ENCODE measurements at places on chromosomes 3 and 15.
A peak's percentile ranks its signal among the peaks of the same experiment; 100 is the strongest.

- peak; percentile 83 for DNase-seq
Measured at GRCh38 chr15:100873029-100873677, 6.5 kb upstream of the ALDH1A3 start.

DNA sequence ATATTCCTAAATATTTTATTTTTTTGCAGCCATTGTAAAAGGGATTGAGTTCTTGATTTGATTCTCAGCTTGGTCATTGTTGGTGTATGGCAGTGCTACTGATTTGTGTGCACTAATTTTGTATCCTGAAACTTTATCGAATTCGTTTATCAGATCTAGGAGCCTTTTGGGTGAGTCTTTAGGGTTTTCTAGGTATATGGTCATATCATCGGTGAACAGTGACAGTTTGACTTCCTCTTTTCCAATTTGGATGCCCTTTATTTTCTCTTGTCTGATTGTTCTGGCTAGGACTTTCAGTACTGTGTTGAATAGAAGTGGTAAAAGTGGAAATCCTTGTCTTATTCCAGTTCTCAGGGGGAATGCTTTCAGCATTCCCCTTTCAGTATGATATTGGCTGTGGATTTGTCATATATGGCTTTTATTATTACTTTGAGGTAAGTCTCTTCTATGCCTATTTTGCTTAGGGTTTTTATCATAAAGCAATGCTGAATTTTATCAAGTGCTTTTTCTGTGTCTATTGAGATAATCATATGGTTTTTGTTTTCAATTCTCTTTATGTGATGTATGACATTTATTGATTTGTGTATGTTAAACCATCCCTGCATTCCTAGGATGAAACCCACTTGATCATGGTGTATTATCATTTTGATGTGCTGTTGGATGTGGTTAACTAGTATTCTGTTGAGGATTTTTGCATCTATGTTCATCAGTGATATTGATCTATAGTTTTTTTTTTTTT lies 11.4 kb upstream of the SLC9A9 start:
- DNase-seq: no peak

- DNase-seq: peak; percentile 50
Measured at GRCh38 chr3:88150371-88150770, 612 bp downstream of the C3orf38 start.

DNA sequence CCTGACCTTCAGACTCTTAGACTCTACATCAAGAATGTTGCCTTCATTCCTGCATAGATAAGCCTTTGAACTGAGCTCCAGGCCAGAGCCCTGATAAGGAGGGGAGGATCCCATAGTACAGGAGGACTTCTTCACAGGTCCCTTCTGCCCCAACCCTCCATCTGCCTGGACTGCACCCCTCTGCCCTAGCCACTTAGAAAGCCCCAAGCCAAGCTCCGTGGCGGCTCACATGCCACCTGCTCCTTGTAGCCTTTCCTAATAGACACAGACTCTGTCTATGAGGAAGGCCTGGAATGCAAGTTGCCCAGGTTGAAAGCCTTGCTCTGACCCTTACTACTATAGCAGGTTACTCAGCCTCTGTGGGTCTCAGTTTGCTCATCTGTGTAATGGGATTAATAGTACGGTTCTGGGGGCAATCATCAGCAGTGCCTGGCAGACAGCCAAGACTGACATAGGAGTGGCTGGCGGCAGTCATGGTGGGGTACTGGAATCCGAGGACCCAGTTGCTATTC lies 11.6 kb downstream of the PCSK6 start:
- no peak for DNase-seq
